ENCODE measurements at places on chromosomes 12 and 14. TPM values are rescaled to one million over a fixed set of nuclear protein-coding genes. Genes with fewer than 3 reads are reported as not detected.

DNA sequence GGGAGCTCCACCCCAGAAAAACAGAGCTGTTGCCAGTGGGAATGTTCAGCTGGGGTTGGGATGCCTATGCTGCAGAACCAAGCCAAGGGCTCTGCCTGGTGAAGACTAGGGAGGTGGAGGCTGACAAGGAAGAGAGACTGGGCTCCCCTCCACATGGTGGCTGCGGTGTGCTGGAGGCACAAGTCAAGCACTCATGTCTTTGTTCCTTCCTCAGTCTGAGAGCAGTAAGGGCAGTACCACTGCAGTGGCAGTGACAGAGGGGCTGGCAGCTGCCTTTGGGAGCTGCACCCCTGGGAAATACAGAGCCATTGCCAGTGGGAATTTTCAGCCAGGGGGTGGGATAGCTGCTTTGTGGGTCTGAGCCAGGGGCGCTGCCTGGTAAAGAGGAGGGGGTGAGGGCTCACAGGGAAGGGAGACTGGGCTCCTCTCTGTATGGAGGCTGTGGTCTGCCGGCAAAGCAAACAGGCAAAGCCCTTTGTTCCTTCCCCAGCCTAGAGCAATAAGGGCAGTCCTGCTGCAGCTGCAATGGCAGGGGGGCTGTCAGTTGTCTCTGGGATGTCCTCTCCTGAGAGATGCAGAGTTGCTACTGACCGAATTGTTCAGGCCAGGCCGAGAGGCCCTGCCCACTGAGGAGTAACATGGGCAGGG lies 255.9 kb downstream of the RAD51B start:
- no peaks in the 10 kb centered on the region for H3K36me3 ChIP-seq
- no peak overlapping the region for H3K4me3 ChIP-seq
- peak overlapping the region; percentile 48 for H3K27ac ChIP-seq

GRCh38 chr12:49328816-49329215 lies 5.8 kb downstream of the TROAP start:
- no peak overlapping the region for H3K27ac ChIP-seq
- no peak for ATAC-seq
- no peaks in the 10 kb centered on the region for H3K4me1 ChIP-seq
- no peaks in the 10 kb centered on the region for H3K36me3 ChIP-seq

- no peaks in the 10 kb centered on the region for H3K36me3 ChIP-seq
- no peaks in the 10 kb centered on the region for H3K4me1 ChIP-seq
- ATAC-seq: no peak
These were observed 121.1 kb downstream of the ANO6 start for GRCh38 chr12:45336762-45337596.

GRCh38 chr12:3117144-3117581 lies 40.0 kb downstream of the TSPAN9 start:
- H3K4me3 ChIP-seq: no peak overlapping the region
- no peaks in the 10 kb centered on the region for H3K36me3 ChIP-seq
- peak; percentile 64 for ATAC-seq
- H3K4me1 ChIP-seq: no peaks in the 10 kb centered on the region
- H3K27ac ChIP-seq: peak overlapping the region; percentile 55

DNA sequence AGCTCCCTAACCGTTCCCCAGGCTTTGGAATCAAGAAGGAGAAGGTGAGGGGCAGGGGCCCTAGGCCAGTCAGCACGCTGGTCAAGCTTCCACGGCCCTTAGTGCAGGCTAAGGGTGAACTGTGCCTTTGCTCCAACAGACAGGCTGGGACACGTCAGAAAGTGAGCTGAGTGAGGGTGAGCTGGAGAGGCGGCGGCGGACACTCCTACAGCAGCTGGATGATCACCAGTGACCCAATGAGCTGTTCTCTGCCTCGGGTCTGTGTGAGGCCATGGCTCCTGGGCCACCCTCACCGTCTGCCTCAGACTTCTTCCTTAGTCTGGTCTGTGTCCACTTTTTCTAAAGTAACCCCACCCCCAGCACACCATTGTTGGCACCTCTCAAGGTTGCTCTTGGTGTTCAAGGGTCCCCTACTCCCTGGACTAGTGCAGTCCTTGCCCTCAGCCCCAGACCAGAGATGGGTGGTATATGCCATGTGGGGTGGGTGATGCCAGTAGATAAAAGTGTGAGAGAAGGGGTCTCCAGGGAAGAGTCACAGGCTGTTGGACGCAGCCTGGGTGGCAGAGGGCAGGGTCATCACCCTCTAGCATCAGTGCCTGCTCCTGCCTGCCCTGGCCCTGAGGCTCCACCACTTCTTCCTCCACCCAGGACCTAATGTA lies 20.7 kb downstream of the PRPF40B start:
- peaks cover 97% of the 10 kb centered on the region for H3K36me3 ChIP-seq
- no peaks in the 10 kb centered on the region for H3K27me3 ChIP-seq
- H3K27ac ChIP-seq: peak overlapping the region; percentile 7

The MIP gene
- total RNA-seq: not detected

DNA sequence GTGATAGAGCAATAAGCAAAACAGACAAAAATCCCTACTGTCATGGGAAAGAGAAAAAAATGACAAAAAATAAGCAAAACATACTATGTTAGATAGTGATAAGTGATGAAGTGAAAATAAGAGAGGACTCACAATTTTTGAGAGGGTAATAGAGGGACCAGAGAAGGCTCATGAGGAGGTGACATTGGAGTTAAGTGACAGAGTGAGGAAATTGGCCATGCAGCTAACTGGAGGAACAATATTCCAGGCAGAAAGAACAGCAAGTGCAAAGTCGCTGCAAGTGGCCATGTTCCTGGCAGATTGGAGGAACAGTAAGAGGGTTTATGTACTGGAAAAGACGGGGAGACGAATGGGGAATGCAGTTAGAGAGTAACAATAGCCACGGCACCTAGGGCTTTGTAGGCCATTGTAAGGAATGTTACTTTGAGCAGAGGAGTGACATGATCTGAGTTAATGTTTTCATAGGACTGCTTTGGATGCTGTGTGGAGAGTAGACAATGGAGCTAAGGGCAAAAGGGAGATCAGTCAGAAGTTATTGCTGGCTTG lies 1.4 kb upstream of the SAV1 start:
- H3K4me1 ChIP-seq: no peaks in the 10 kb centered on the region
- no peak overlapping the region for H3K27ac ChIP-seq
- H3K27me3 ChIP-seq: no peaks in the 10 kb centered on the region
- no peak for ATAC-seq
- no peaks in the 10 kb centered on the region for H3K36me3 ChIP-seq
- H3K4me3 ChIP-seq: no peak overlapping the region

GRCh38 chr12:6569312-6569711 lies 1.2 kb upstream of the NOP2 start:
- H3K27me3 ChIP-seq: no peaks in the 10 kb centered on the region
- H3K4me3 ChIP-seq: no peak overlapping the region
- no peak for ATAC-seq

GRCh38 chr14:20606190-20606901 lies 15.2 kb upstream of the RNASE12 start:
- no peaks in the 10 kb centered on the region for H3K36me3 ChIP-seq
- H3K27me3 ChIP-seq: no peaks in the 10 kb centered on the region
- H3K4me1 ChIP-seq: peaks cover 18% of the 10 kb centered on the region
- H3K4me3 ChIP-seq: no peak overlapping the region

DNA sequence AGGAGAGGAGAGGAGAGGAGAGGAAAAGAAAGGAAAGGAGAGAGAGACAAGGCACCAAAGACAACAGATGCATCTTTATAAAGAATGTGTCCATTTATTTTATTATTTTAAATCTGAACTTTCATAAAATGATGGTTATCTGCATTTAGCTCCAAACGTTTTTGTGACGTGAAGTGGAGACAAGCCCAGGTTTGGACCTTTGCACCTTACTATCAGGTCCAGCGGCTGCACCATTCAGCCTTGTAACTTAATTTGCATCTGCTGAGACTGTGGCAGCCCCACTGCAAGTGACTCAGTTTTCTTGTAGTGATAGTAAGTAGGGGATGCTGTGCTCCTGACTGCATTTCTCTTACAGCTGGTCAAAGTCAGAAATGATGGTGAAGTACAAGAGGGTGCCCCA lies 130.7 kb downstream of the NTF3 start:
- peaks cover 10% of the 10 kb centered on the region for H3K4me1 ChIP-seq
- H3K27me3 ChIP-seq: peaks cover 17% of the 10 kb centered on the region
- no peak overlapping the region for H3K27ac ChIP-seq
- no peak for ATAC-seq
- H3K4me3 ChIP-seq: no peak overlapping the region
- no peaks in the 10 kb centered on the region for H3K36me3 ChIP-seq

The PLA2G1B gene
- not detected for total RNA-seq

DNA sequence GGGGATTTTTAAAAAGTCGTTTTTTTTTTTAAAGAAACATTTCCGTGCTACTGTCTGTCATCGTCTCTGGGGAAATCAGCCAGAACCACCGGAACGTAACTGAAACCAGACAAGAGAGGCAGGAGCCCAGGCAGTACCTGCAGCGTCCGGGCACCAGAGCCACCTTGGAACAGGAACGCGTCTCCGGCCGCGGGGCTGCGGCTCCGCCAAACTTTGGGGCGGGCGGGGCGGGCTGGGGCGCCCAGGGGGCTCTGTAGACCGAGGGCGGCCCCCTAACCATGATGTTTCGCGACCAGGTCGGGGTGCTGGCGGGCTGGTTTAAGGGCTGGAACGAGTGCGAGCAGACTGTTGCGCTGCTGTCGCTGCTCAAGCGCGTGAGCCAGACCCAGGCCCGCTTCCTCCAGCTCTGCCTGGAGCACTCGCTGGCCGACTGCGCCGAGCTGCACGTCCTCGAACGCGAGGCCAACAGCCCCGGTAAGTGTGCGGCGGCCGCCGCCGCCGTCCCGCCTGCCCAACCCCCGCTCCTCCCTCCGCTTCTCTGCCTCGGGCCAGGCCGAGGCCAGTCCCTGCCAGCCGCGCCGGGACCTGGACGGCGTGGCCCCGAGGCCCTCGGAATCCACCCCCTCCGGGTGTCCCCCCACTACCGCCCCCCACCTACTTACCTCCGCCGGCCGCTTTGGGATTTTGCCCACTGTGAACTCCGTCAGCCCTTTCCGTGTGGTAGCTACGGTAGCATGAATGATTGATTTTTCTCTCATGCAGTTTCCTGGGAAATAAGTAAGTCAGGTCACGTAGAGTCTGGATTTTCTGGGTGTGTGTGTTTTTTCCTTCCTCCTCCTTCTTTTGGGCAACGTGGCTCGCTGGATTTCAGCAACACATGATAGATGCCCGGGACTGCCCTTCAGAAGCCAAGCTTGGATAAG lies 972 bp downstream of the SAMD4A start:
- ATAC-seq: no peak
- H3K4me1 ChIP-seq: peaks cover 44% of the 10 kb centered on the region
- peak overlapping the region; percentile 47 for H3K4me3 ChIP-seq
- peak overlapping the region; percentile 91 for H3K27ac ChIP-seq
- H3K27me3 ChIP-seq: no peaks in the 10 kb centered on the region

The C14orf39 gene
- not detected for total RNA-seq

The RFX4 gene
- total RNA-seq: not detected

The CPM gene
- 47.4 TPM for total RNA-seq

The PHC1 gene
- 22.7 TPM for total RNA-seq

- H3K36me3 ChIP-seq: no peaks in the 10 kb centered on the region
- peak overlapping the region; percentile 39 for H3K27ac ChIP-seq
- peak; percentile 97 for ATAC-seq
- H3K27me3 ChIP-seq: no peaks in the 10 kb centered on the region
- H3K4me1 ChIP-seq: peaks cover 7% of the 10 kb centered on the region
These were observed 297.9 kb upstream of the AMIGO2 start for GRCh38 chr12:47377414-47378221.

DNA sequence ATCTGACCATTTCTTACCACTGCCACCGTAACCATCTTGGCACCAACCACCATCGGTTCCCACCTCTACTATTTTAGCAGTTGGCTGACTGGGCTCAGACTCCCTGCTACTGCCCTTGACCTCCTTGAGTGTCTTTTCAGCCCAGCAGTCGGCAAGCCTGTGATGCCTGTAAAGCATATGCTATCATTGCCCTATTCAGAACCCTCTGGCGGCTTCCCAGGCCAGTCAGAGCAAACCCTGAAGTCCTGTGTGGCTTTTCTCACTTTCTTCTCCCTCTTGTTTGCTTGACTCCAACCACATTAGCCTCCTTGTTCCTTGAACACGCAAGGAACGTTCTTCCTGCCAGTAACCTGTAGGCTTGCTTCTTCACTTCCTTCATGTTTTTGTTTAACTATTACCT lies 6.2 kb downstream of the IRAK3 start:
- H3K36me3 ChIP-seq: no peaks in the 10 kb centered on the region
- H3K27me3 ChIP-seq: peaks cover 6% of the 10 kb centered on the region
- no peak for ATAC-seq
- H3K4me1 ChIP-seq: no peaks in the 10 kb centered on the region
- H3K4me3 ChIP-seq: no peak overlapping the region

GRCh38 chr12:66050610-66051009 lies 79.9 kb downstream of the LLPH start:
- H3K36me3 ChIP-seq: no peaks in the 10 kb centered on the region
- H3K27me3 ChIP-seq: no peaks in the 10 kb centered on the region
- H3K27ac ChIP-seq: no peak overlapping the region
- H3K4me1 ChIP-seq: no peaks in the 10 kb centered on the region
- ATAC-seq: no peak

GRCh38 chr12:10235761-10236631 lies 23.3 kb downstream of the GABARAPL1 start:
- H3K4me1 ChIP-seq: no peaks in the 10 kb centered on the region
- no peaks in the 10 kb centered on the region for H3K27me3 ChIP-seq
- no peaks in the 10 kb centered on the region for H3K36me3 ChIP-seq
- ATAC-seq: peak; percentile 58
- H3K4me3 ChIP-seq: no peak overlapping the region

GRCh38 chr14:60514741-60515491 lies 6.0 kb downstream of the SIX6 start:
- peak overlapping the region; percentile 49 for H3K4me3 ChIP-seq
- peaks cover 14% of the 10 kb centered on the region for H3K4me1 ChIP-seq
- H3K36me3 ChIP-seq: no peaks in the 10 kb centered on the region
- peaks cover 92% of the 10 kb centered on the region for H3K27me3 ChIP-seq
- no peak overlapping the region for H3K27ac ChIP-seq
- peak; percentile 53 for ATAC-seq
